ENCODE measurements at places on chromosomes 4 and X.

- no peak overlapping the region for H3K4me3 ChIP-seq
- no peak for DNase-seq
- no peaks in the 10 kb centered on the region for H3K27me3 ChIP-seq
- peaks cover 7% of the 10 kb centered on the region for H3K4me1 ChIP-seq
- no peaks in the 10 kb centered on the region for H3K36me3 ChIP-seq
Measured at GRCh38 chr4:153137159-153137558, 67.1 kb upstream of the TRIM2 start.

DNA sequence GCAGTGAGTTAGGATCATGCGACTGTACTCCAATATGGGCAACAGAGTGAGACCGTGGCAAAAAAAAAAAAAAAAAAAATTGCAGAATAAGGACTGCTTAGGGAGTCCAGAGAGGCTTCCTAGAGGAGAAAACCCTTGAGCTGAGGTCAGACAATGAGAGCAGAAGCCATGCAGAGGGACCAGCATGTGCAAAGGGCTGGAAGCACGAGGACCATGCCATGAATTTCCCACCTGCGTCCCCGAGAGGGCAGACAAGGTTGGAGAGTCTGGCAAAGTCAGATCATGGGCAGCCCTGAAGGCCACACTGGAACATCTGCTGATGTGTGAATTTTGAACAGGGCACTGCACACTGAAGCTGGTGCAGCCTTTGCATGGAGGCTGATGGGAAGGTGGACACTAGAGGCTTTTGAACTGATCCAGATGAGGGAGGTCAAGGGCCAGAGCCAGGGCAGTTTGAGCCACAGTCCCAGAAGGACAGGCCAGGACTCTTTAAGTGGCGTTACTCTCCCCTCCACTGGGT, 6.5 kb upstream of the JAKMIP1 start:
- H3K36me3 ChIP-seq = no peaks in the 10 kb centered on the region
- H3K27ac ChIP-seq = no peak overlapping the region
- H3K27me3 ChIP-seq = no peaks in the 10 kb centered on the region
- DNase-seq = no peak
- H3K4me3 ChIP-seq = no peak overlapping the region

DNA sequence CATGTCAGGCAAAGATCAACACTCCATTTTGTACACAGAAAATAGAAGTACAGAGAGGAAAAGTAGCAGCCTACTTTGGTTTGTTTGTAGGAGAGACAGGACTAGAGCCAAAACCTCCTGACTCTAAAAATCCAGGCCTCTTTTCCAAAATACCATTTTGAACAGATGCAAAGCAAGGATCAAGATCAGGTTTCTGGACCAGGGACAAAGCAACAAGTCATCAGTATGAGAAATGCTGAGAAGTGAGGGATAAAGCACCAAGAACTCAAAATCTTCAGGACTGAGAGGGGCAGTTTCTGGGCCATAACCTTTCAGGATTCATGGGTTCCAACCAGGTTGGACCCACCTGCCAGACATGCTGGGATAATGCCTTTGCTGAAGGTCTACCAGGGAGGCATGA, 36.6 kb upstream of the MBTPS2 start:
- no peaks in the 10 kb centered on the region for H3K36me3 ChIP-seq
- no peak for DNase-seq
- no peak overlapping the region for H3K4me3 ChIP-seq
- H3K4me1 ChIP-seq = no peaks in the 10 kb centered on the region

- no peaks in the 10 kb centered on the region for H3K36me3 ChIP-seq
- no peak overlapping the region for H3K4me3 ChIP-seq
- DNase-seq = no peak
- no peak overlapping the region for H3K27ac ChIP-seq
- H3K4me1 ChIP-seq = no peaks in the 10 kb centered on the region
Measured at GRCh38 chr4:19224820-19225219, 1026.9 kb upstream of the SLIT2 start.

DNA sequence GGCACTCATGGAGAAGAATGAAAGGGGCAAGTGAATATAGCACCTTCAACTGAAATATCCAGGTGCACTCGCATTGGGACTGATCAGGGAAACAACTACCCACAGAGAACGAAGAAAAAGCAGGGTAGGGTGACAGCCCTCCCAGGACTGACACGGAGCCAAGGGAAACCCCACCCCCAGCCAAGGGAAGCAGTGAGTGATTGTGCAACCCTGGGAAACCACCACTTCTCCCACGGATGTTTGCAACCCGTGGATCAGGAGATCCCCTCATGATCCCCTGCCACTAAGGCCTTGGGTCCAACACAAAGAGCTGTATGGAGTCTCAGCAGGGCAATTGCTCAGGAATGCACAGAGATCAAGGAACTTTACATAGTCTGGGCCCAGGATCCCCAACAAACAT, 158.5 kb upstream of the HCCS start:
- no peaks in the 10 kb centered on the region for H3K4me1 ChIP-seq
- no peaks in the 10 kb centered on the region for H3K36me3 ChIP-seq
- no peak for DNase-seq
- H3K4me3 ChIP-seq = no peak overlapping the region
- H3K27ac ChIP-seq = no peak overlapping the region
- H3K27me3 ChIP-seq = no peaks in the 10 kb centered on the region

All from tibial nerve (tissue), 4 donors.